ENCODE measurements at places on chromosomes 12 and 14. TPM values are rescaled to one million over a fixed set of nuclear protein-coding genes. Genes with fewer than 3 reads are reported as not detected.

Gene DLGAP5
- 16.8 TPM for total RNA-seq

Gene CLBA1
- 7.6 TPM for total RNA-seq

Gene OTOGL
- total RNA-seq: 0.23 TPM

Gene TROAP
- total RNA-seq: 17.5 TPM

Gene KRT86
- not detected for total RNA-seq

Gene KLRG1
- 2.7 TPM for total RNA-seq

Gene BEGAIN
- 1.5 TPM for total RNA-seq

Gene LRP1-AS
- not detected for total RNA-seq

Gene PRIMA1
- 1.0 TPM for total RNA-seq

Gene PPP2R3C
- total RNA-seq: 7.1 TPM

Gene DEGS2
- total RNA-seq: 116 TPM

Gene MSRB3
- total RNA-seq: 8.2 TPM

Gene YBX3
- total RNA-seq: 318 TPM

Gene CLEC4C
- not detected for total RNA-seq

Gene ACIN1
- total RNA-seq: 107 TPM

Gene TAS2R14
- total RNA-seq: 1.2 TPM

Gene SERPINA4
- not detected for total RNA-seq

Gene HOXC11
- total RNA-seq: not detected

Gene WNT5B
- total RNA-seq: 5.6 TPM

Gene TARBP2
- 20.4 TPM for total RNA-seq
